ENCODE measurements at places on chromosomes 1 and 21.

DNA sequence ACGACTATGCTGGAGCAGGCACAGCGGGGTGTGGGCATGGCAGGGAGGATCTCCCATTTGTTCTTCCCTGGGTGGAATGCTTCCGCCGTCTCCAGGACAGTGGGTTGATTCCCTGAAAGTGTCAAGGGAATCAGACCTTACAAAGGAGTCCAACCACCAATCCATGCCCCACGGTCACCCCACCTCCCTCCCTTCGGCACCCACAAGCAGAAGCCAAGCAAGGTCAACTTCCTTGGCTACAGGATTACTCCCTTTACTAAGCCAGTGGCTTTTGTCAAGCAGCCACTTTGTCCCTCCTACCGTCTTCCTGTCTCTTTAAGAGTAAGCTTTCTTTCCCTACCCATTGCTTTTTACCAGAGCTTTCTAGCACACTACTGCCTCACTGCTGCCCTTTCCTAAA lies 15.9 kb upstream of the NUAK2 start:
- no peak for DNase-seq

- DNase-seq = no peak
Observed at GRCh38 chr1:222994511-222995235, 148.4 kb downstream of the TLR5 start.

GRCh38 chr1:154402409-154402921 lies 2.7 kb upstream of the IL6R start:
- DNase-seq = no peak

GRCh38 chr21:37821092-37821491 lies 95.2 kb downstream of the KCNJ6 start:
- no peak for DNase-seq

GRCh38 chr1:208837242-208837641 lies 593.1 kb upstream of the PLXNA2 start:
- DNase-seq = no peak

DNA sequence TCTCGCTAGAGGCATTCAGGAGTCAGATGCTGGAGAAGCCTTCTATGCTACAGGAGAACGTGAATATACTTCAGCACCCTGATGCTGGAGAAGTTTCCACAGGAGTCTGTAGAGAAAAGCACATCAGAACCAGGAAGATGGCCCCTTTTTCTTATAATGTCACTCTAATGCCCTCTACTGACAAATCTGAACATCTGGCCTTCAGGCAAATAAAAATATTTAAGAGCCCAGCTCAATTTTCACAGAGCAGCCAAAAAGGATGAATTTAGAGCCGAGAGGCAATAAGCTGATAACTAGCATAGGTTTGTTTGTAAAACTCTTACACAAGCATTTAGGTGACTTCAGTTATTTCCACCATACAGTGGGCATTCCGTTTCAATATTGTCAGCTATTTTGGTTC lies 3.8 kb upstream of the RRP15 start:
- DNase-seq = no peak

DNA sequence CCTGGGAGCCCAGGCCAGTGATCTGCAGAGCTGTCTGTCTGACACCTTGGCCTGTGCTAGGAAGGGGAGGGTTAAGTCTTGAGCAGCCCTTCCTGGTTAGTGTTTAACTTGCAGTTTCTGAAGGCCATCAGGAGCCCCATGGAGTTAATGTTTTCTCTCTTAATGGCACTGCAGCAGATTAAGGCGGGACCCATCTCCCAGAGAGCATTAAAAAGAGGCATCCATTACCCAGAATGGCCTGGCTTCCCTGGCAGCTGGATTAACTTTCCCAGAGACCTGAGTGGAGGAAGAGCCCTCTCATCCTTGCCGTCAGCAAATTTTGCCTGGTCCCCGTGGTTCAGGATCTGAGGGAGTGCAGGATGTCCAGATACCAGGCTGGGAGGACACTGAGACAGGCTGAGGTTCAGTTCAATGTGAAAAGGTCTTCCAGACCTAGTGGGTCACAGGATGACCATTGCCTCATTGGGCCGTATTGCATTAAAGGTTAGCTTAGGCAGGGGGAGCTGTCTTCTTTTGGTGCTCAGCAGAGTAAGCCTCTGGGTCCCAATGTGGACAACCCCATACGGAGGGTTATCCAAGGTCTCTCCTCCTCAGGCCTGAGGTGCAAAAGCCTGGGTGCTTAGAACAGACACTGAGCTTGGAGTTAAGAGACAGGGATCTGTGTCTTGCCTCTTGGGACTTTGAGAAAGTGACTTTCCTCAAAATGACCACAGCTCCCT lies 522.6 kb downstream of the PTPRU start:
- no peak for DNase-seq

All from activated naive CD4-positive, alpha-beta T cell treated with anti-CD3 and anti-CD28 coated beads, Interleukin-2, amount 10 ng/mL, durations not matched to agents 7 days and 5 days (primary cell).